Left cardiac atrium (tissue), 4 donors: ENCODE measurements at places on chromosomes 3 and 15. TPM values are rescaled to one million over a fixed set of nuclear protein-coding genes. Genes with fewer than 3 reads are reported as not detected.

SGO1 gene
- not detected for total RNA-seq

TNIK gene
- 13.6 TPM for total RNA-seq

P2RY13 gene
- 2.5 TPM for total RNA-seq

CHRFAM7A gene
- total RNA-seq = 2.8 TPM

C3orf22 gene
- not detected for total RNA-seq

GFM1 gene
- 41.9 TPM for total RNA-seq

DPPA4 gene
- total RNA-seq = not detected

ZNF80 gene
- not detected for total RNA-seq

ERICH6 gene
- not detected for total RNA-seq

INAFM2 gene
- 76.6 TPM for total RNA-seq

TLR9 gene
- 0.29 TPM for total RNA-seq

NLGN1 gene
- total RNA-seq = 2.2 TPM

SLC9C1 gene
- total RNA-seq = 1.4 TPM

COL8A1 gene
- total RNA-seq = 35.8 TPM

SYNPR gene
- total RNA-seq = 5.3 TPM

BFSP2 gene
- not detected for total RNA-seq

PAK6 gene
- total RNA-seq = 10.1 TPM

ACSBG1 gene
- 0.29 TPM for total RNA-seq

NOX5 gene
- total RNA-seq = not detected

ADCY5 gene
- 134 TPM for total RNA-seq

STOML1 gene
- 20.3 TPM for total RNA-seq

SEMA3F gene
- total RNA-seq = 24.0 TPM
